ENCODE measurements at places on chromosomes 7 and 10. TPM values are rescaled to one million over a fixed set of nuclear protein-coding genes. Genes with fewer than 3 reads are reported as not detected.

ZNF316 gene
- total RNA-seq, result 14.0 TPM

TMEM176A gene
- total RNA-seq, result not detected

UPK3BL2 gene
- 3.2 TPM for total RNA-seq

PALD1 gene
- total RNA-seq, result 25.0 TPM

PON3 gene
- 0.66 TPM for total RNA-seq

PNLIPRP2 gene
- total RNA-seq, result not detected

CDHR3 gene
- 1.7 TPM for total RNA-seq

ARL4A gene
- total RNA-seq, result 30.0 TPM

NXPH1 gene
- total RNA-seq, result not detected

COL28A1 gene
- total RNA-seq, result not detected

LLCFC1 gene
- total RNA-seq, result not detected

CDK14 gene
- 24.1 TPM for total RNA-seq

Data from endothelial cell of coronary artery (primary cell).